ENCODE measurements at places on chromosomes 11 and 22. TPM values are rescaled to one million over a fixed set of nuclear protein-coding genes. Genes with fewer than 3 reads are reported as not detected.

TMEM86A gene
- 3.1 TPM for total RNA-seq

LPXN gene
- total RNA-seq: 3.3 TPM

CCDC89 gene
- total RNA-seq: 0.26 TPM

ACTN3 gene
- total RNA-seq: not detected

CASP1 gene
- not detected for total RNA-seq

GLYATL1 gene
- 0.28 TPM for total RNA-seq

CEND1 gene
- 0.20 TPM for total RNA-seq

DGAT2 gene
- total RNA-seq: 1.6 TPM

FOLR2 gene
- total RNA-seq: not detected
